IMR-90 (cell line): ENCODE measurements at places on chromosomes 7 and 10. TPM values are rescaled to one million over a fixed set of nuclear protein-coding genes. Genes with fewer than 3 reads are reported as not detected.
A peak's percentile ranks its signal among the peaks of the same experiment; 100 is the strongest.

Gene SLC18A3
- not detected in 2 replicates for total RNA-seq

Gene SHLD2
- total RNA-seq, result 19.9 and 28.1 TPM in 2 replicates

Gene ANKRD26
- 4.8 and 8.6 TPM in 2 replicates for total RNA-seq

Gene PLAC9
- 1.6 and 1.9 TPM in 2 replicates for total RNA-seq

Gene NPSR1
- not detected in 2 replicates for total RNA-seq

Gene PRSS2
- total RNA-seq, result not detected in 2 replicates

Gene PLXDC2
- total RNA-seq, result 5.0 and 6.1 TPM in 2 replicates

Gene MNX1
- total RNA-seq, result not detected in 2 replicates

Gene GLI3
- 1.3 and 1.7 TPM in 2 replicates for total RNA-seq

Gene STEAP4
- not detected in 2 replicates for total RNA-seq

- no peak overlapping the region for H3K27ac ChIP-seq
- no peak overlapping the region for H3K4me3 ChIP-seq
- H3K36me3 ChIP-seq, result no peaks in the 10 kb centered on the region
- H3K27me3 ChIP-seq, result peaks cover 16% of the 10 kb centered on the region
Measured at GRCh38 chr10:61097026-61097425, 153.0 kb upstream of the RHOBTB1 start.

DNA sequence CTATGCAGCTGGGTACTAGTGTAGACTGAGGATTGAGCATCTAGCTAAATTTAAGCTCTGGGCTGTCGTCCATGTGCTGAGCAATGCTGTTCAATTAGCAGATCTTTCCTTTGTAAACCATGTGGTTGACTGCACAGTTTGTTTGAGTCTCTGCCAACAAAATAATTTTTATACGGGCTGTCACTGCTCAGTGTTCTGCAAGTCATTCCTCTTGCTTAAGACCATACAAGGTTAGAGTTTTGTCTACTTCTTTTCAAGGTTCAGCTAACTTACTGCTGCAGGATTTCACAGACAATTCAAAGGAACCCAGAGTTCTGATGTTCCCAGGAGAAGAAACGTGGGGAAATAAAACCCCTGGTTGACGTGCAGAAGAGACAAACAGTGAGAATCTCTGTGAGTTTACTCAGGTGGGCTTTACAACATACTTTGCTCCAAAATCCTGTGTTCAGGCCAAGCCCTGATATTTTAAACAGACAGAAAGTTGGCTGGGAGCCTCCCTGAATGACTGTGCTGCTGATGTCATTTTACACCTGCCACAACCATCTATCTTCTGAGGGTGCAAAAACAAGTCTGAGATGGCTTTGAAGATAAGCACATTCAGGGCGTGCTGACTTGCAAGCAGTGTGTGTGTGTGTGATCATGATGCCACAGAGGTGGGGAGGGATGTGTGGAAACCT, 177.1 kb upstream of the SVIL start:
- no peaks in the 10 kb centered on the region for H3K36me3 ChIP-seq
- 0 out of 2 replicates have a peak, but pooled peaks cover 2% of the 10 kb centered on the region for H3K27me3 ChIP-seq
- H3K4me3 ChIP-seq, result no peak overlapping the region
- peaks cover 23% of the 10 kb centered on the region for H3K4me1 ChIP-seq
- DNase-seq, result peak; percentile 98

DNA sequence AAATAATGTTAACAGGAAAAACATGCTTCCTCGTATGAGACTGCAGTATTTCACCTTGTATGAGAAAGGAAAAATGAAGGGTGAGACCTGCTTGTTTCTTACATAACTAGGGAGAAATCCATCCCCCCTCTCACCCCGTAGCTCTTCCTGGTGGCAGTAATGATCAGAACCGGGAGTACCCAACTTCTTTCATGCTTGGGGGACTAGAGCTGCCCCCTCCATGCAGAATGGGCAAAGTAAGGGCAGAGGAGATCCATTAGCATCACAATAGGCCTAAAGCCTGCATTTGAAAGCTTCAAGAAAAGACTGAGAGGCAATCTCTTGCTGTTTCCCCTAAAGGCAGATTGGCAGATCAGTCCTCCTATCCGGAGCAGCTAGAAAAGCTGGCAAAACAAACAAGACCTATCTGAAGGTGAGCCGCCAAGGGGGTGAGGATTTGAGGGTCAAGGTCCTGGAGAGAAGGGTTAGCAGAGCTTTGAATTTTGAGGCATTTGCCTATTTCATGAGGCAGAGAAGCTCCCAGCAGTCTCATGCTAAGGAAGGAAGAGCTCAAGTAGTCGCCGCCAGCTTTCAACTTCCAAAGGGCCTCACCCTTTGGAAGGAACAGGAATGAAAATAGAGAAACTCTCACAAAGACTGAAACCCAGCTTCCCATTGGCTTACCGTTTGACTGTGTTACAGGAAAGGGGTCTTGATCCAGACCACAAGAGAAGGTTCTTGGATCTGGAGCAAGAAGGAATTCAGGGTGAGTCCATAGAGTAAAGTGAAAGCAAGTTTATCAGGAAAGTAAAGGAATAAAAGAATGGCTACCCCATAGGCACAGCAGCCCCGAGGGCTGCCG, 36.2 kb downstream of the BAG3 start:
- no peaks in the 10 kb centered on the region for H3K4me1 ChIP-seq
- DNase-seq, result no peak
- no peaks in the 10 kb centered on the region for H3K27me3 ChIP-seq
- H3K4me3 ChIP-seq, result no peak overlapping the region
- no peak overlapping the region for H3K27ac ChIP-seq

DNA sequence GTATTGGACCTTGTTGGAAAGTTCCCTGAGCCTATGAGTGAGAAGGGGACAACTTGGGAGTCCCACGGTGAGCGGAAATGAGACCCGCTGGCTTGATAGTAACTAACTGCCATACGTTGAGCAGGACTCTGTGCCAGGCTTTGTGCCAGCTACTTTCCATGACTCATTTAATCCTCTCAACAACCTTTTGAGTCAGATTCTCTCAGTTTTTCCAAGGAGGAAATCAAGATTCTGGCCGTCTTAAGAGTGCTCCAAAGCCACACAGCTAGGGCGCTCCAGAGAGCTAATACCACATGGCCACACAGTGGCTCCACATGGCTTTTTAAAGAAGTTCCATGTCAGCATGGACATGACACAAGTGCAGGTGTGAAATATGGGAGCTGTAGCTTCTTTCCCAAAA, 55.7 kb downstream of the NOD1 start:
- no peaks in the 10 kb centered on the region for H3K27me3 ChIP-seq
- H3K4me3 ChIP-seq, result no peak overlapping the region
- peak; percentile 23 for DNase-seq

- no peaks in the 10 kb centered on the region for H3K4me1 ChIP-seq
- no peak overlapping the region for H3K27ac ChIP-seq
- H3K27me3 ChIP-seq, result peaks cover 11% of the 10 kb centered on the region
- no peaks in the 10 kb centered on the region for H3K36me3 ChIP-seq
- no peak for DNase-seq
- H3K4me3 ChIP-seq, result no peak overlapping the region
Measured at GRCh38 chr10:44032216-44032615, 352.7 kb downstream of the CXCL12 start.

- H3K27ac ChIP-seq, result no peak overlapping the region
- H3K4me3 ChIP-seq, result no peak overlapping the region
- H3K4me1 ChIP-seq, result no peaks in the 10 kb centered on the region
- no peaks in the 10 kb centered on the region for H3K27me3 ChIP-seq
- DNase-seq, result no peak
Measured at GRCh38 chr10:48533951-48534720, 70.7 kb downstream of the ARHGAP22 start.

- no peak overlapping the region for H3K4me3 ChIP-seq
- H3K27me3 ChIP-seq, result no peaks in the 10 kb centered on the region
- H3K4me1 ChIP-seq, result peaks cover 2% of the 10 kb centered on the region; the same call in 1 of the 2 replicates
- no peak overlapping the region for H3K27ac ChIP-seq
Measured at GRCh38 chr10:113007343-113007771, 57.3 kb downstream of the TCF7L2 start.

- no peak for DNase-seq
- no peak overlapping the region for H3K27ac ChIP-seq
- H3K27me3 ChIP-seq, result peaks cover 27% of the 10 kb centered on the region
- H3K4me1 ChIP-seq, result no peaks in the 10 kb centered on the region
Measured at GRCh38 chr7:156942708-156943090, 6.8 kb upstream of the NOM1 start.

GRCh38 chr10:132515811-132516726, 21.5 kb upstream of the INPP5A start:
- H3K4me3 ChIP-seq, result no peak overlapping the region
- H3K4me1 ChIP-seq, result peaks cover 27% of the 10 kb centered on the region
- H3K27me3 ChIP-seq, result no peaks in the 10 kb centered on the region
- H3K27ac ChIP-seq, result no peak overlapping the region
- H3K36me3 ChIP-seq, result no peaks in the 10 kb centered on the region

- H3K4me1 ChIP-seq, result no peaks in the 10 kb centered on the region
- H3K27me3 ChIP-seq, result peaks cover 10% of the 10 kb centered on the region
- H3K27ac ChIP-seq, result no peak overlapping the region
Measured at GRCh38 chr10:114021154-114021553, 22.5 kb upstream of the ADRB1 start.

DNA sequence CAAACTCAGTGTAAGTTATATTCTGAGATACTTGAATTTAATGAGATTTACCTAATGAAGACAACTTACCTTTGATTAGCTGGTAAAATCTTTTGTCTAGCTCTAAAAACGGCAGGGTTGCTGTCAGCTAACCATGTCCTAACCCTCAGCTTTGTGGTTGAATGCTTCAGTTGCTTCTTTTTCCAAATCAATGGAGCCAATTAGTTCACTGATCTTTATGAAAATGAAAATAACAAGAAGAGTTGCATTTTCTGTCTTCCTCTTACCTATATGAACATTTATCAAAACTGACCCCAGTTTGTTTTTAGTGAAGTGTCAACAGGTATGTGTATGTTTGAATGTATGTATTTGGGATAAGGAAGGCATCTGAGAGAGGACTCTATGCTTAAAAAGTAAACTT, 253.1 kb upstream of the MTPN start:
- no peak overlapping the region for H3K27ac ChIP-seq
- H3K27me3 ChIP-seq, result no peaks in the 10 kb centered on the region
- 0 out of 2 replicates have a peak, but pooled peaks cover 2% of the 10 kb centered on the region for H3K4me1 ChIP-seq

- peaks cover 28% of the 10 kb centered on the region for H3K27me3 ChIP-seq
- H3K36me3 ChIP-seq, result no peaks in the 10 kb centered on the region
- no peak for DNase-seq
- no peaks in the 10 kb centered on the region for H3K4me1 ChIP-seq
Measured at GRCh38 chr7:12569673-12570072, 847 bp upstream of the SCIN start.

GRCh38 chr7:151009327-151010036, 14.8 kb downstream of the ATG9B start:
- H3K4me1 ChIP-seq, result peaks cover 9% of the 10 kb centered on the region; the same call in 1 of the 2 replicates
- no peak overlapping the region for H3K4me3 ChIP-seq
- no peak overlapping the region for H3K27ac ChIP-seq
- no peaks in the 10 kb centered on the region for H3K36me3 ChIP-seq

- no peak overlapping the region for H3K27ac ChIP-seq
- no peaks in the 10 kb centered on the region for H3K36me3 ChIP-seq
- H3K4me3 ChIP-seq, result no peak overlapping the region
- no peaks in the 10 kb centered on the region for H3K27me3 ChIP-seq
- peak; percentile 71 for DNase-seq
Measured at GRCh38 chr7:137606061-137606674, 240.6 kb downstream of the DGKI start.

DNA sequence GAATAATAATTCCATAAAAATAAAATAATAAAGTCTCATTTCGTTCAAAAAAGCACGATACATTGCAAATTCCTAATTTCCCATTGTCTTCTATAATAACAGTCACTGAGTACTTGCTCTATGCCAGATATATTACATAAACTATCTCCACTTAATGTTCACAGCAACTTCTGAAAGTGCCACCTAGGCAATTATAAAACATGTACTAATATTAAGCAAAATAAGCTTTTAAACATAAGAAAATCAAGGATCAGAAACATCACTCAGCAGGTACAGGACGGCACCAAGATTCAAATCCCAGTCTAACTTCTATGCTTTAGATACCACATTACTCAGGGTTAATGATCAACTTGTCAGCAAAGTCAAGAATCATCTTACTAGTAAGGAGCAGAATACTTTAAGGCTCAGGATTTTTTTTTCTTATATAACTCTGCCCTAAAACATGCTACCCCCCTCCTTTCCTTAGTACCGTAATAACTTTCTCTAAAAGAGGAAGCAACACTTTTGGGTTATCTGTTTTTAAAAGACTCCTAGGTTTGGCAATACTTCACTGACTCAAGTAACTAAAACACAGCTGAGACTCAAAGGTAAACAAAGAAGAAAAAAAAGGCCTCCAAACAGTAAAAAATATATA, 51.3 kb downstream of the USP6NL start:
- H3K36me3 ChIP-seq, result no peaks in the 10 kb centered on the region
- no peaks in the 10 kb centered on the region for H3K27me3 ChIP-seq
- H3K27ac ChIP-seq, result no peak overlapping the region
- no peak overlapping the region for H3K4me3 ChIP-seq

- no peak overlapping the region for H3K4me3 ChIP-seq
- H3K27me3 ChIP-seq, result no peaks in the 10 kb centered on the region
- H3K27ac ChIP-seq, result no peak overlapping the region
- no peak for DNase-seq
Measured at GRCh38 chr7:139691253-139691781, 86.5 kb downstream of the HIPK2 start.

DNA sequence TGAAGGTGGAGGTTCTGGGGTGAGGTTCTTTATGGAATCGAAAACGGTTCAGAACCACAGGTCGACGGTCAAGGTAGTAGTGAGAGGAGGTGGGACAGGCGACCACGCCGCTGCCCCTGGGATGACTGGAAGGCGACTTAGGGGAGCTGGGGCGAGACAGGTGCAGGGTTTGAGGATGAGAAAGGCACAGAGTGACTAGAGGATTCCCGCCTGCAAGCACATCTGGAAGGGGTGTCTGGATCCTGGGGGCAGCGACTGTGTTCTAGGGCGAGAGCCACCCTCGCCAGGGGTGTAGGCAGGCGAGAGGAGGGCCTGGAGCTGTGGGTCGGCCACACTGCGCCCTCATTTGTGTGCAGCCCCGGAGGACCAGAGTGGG, 468 bp upstream of the IRF5 start:
- no peak overlapping the region for H3K4me3 ChIP-seq
- no peak overlapping the region for H3K27ac ChIP-seq
- H3K4me1 ChIP-seq, result no peaks in the 10 kb centered on the region; the same call in 1 of the 2 replicates
- no peak for DNase-seq

GRCh38 chr10:86664341-86665217, 3.7 kb upstream of the LDB3 start:
- peaks cover 32% of the 10 kb centered on the region for H3K4me1 ChIP-seq
- H3K4me3 ChIP-seq, result no peak overlapping the region
- no peaks in the 10 kb centered on the region for H3K36me3 ChIP-seq
- no peak for DNase-seq

GRCh38 chr10:116178086-116178605, 94.9 kb downstream of the GFRA1 start:
- H3K4me3 ChIP-seq, result no peak overlapping the region
- H3K27me3 ChIP-seq, result no peaks in the 10 kb centered on the region
- H3K4me1 ChIP-seq, result no peaks in the 10 kb centered on the region
- H3K36me3 ChIP-seq, result no peaks in the 10 kb centered on the region
- no peak overlapping the region for H3K27ac ChIP-seq
